ENCODE measurements at places on chromosomes 7 and 10.

GRCh38 chr10:127877116-127877515 lies 15.6 kb downstream of the CLRN3 start:
- DNase-seq: no peak

GRCh38 chr10:3238115-3238871 lies 65.7 kb upstream of the PITRM1 start:
- DNase-seq: no peak

GRCh38 chr7:1531263-1531978 lies 919 bp downstream of the MAFK start:
- DNase-seq: peak; percentile 73

DNA sequence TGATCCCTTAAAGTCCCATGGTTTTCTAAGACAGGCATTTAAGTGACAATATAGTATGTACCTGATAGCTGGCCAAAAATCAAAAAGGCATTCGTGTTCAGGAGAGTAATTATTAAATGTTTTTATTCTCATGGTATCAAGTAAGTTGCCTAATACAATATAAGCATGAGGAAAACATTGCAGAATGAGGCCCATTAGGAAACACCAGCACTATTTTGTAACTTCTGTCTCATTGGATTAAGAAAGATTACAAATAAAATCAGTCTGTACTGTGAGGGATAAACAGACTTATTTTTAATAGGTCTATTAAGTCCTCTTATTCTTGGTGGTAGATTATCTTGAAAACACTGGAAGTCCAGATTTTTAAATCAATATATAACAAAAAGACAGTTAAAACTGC lies 110.1 kb downstream of the SNX13 start:
- DNase-seq: no peak

- no peak for DNase-seq
Measured at GRCh38 chr7:155619634-155620271, 24.7 kb upstream of the RBM33 start.

DNA sequence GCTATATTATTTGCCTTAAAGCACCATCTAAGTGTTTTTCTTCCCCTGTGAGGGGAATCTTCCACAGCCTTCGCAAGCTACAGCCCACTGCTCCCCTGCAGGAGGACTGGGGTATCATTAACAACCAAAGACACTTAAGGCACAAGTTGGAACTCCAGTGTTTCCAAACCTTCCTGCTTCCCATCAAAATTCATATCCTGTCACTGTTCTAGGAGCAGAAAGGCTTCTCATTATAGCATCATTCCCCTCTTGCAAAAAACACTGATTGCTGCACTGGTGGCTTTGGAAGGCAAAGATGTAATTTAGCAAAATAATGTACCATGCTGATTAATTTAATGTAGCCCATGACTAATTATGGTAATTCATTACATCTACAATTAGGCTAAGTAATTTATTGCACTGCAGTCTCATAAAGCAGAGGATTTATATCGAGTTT lies 207.2 kb downstream of the SKAP2 start:
- DNase-seq: no peak

GRCh38 chr7:81062755-81063154 lies 143.9 kb upstream of the SEMA3C start:
- no peak for DNase-seq

- DNase-seq: no peak
Measured at GRCh38 chr10:11715815-11716494, 26.2 kb upstream of the ECHDC3 start.

DNA sequence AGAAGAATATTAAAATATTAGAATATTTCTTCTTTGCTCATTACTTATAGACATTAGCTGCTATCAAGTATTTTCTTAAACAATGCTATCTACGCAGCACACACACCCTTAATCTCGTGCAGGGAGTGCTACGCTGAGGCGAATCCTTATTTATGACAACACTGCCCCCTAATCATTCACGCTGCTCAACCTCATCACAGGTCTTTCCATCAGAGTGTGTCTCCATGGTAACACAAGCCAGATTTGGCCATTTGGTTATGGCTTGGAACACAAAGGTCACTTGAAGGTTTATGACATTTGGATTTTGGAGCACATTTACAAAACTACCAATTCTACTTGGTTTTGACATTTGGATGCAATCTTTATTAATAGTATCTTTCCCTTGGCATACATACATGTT lies 45.4 kb upstream of the MYO3A start:
- no peak for DNase-seq

GRCh38 chr10:73095481-73096021 lies 1.1 kb downstream of the P4HA1 start:
- DNase-seq: peak; percentile 61

GRCh38 chr7:4074994-4075393 lies 607.1 kb upstream of the FOXK1 start:
- DNase-seq: peak; percentile 9

- no peak for DNase-seq
Measured at GRCh38 chr10:61480208-61480607, 27.0 kb upstream of the TMEM26 start.

DNA sequence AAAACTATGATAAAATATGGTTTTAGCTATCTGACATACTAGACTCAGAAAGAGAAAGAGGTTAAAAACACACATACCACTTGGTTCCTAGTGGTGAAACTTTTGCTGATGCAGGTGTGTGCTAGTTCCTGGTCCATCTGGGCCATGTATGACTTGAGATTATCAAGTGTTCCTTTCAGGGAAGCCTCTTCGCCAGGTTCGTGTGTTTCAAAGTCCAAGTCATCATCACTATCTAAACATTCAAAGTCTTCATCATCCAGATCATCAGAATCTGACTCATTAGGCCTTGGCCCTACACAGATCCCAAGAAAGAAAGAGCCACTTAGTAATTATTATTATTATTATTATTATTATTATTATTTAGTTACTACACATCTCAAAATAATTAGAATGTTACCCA lies 26.4 kb downstream of the NUDT13 start:
- no peak for DNase-seq

DNA sequence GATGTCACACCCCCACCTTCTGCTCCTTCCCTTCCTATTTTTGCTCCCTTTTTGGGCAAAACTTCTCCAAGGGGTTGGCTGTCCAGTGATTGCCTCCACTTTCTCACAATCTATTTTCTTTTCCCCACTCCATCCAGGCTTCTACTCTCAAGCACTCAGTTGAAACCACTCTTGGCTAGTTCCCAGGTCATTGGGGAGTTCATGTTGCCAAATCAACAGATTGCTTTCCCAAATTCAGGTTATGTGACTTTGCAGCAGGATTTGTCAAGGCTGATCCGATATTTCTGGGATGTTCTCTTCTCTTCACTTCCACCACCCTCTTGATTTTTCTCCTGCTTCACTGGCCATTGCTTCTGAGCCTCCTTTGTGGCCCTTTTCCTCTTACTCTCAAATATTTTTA lies 258.7 kb upstream of the SLC26A5 start:
- no peak for DNase-seq

GRCh38 chr10:44293842-44294241 lies 91.1 kb downstream of the CXCL12 start:
- no peak for DNase-seq

GRCh38 chr10:28681291-28681763 lies 4.0 kb downstream of the BAMBI start:
- no peak for DNase-seq

GRCh38 chr10:125886914-125887512 lies 5.9 kb upstream of the DHX32 start:
- no peak for DNase-seq

GRCh38 chr10:76205361-76205760 lies 773.9 kb downstream of the LRMDA start:
- no peak for DNase-seq

DNA sequence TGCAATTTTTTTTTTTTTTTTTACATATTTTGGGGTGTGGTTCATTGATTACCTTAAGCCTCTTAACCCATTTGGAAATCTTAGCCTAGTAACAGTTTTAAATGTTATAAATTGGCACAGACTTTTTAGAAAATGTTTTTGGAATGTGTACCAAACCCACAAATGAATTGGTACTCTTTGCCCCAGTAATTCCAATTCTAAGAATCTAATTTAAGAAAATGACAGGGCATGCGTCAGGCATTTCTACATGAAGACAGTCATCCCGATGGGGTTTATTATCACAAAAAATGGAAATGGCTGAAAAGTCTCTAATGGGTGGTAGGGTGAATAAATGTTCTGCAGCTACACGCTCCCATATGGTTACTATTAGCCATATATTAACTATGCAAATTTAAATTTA lies 54.9 kb downstream of the ITIH5 start:
- DNase-seq: no peak

DNA sequence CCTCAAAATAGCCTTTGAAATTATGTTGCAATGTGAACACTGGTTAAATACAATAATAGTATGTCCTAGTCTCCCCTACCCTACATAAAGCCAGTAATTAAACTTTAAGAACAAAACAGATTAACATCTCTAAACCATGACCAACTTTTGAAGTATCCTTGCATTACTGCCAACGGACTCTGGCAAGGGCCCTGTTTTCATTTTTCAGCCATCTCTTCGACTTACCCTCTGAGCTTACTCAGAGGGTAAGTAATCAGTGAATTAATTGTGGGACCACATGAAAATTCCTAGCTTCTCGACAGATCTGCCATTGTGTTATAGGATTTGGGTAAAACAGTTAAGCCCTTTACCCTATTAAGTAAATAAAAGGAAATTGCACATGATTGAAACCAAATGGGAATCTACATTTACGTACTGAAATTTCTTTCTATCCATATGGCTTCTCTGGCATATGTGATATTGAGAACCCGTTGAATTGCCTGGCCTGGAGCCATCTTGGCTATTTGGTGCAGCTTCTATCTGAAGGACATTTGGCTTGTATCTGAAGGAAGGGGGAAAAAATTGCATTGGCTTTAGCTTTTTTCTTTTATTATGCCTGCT lies 39.6 kb downstream of the DYNC1I1 start:
- no peak for DNase-seq

GRCh38 chr10:70455213-70455630 lies 13.7 kb upstream of the NODAL start:
- no peak for DNase-seq

DNA sequence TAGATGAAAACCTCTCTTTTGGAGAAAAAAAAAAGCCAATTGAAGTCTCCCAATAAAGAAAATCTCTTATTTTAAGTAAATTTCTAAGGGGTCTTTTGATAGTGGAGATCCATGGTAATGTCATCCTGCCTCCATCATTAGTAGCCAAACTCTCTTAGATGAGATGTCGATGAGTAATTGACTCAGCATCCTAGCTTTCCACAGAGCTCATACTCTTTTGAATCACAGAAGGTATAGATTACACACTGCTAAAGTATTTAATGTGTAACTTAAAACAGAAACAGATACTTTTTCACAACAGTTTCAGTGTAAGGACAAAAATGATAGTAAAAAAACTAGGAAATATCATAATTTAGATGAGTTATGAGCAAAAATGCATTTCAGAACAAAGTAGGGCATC lies 19.4 kb downstream of the MAGI2 start:
- DNase-seq: no peak

DNA sequence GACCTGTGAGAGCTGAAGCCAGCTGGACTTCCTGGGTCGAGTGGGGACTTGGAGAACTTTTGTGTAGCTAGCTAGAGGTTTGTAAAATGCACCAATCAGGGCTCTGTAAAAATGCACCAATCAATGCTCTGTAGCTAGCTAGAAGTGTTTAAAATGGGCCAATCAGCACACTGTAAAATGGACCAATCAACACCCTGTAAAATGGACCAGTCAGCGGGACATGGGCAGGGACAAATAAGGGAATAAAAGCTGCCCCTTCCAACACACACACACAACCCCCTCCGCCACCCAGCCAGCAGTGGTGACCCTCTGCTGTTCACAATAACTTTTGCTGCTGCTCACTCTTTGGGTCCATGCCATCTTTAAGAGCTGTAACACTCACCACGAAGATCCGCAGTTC lies 7.1 kb downstream of the ZNF511 start:
- no peak for DNase-seq

- no peak for DNase-seq
Measured at GRCh38 chr7:35374858-35375257, 121.0 kb upstream of the TBX20 start.

GRCh38 chr7:109532262-109532992 lies 962.8 kb downstream of the DNAJB9 start:
- no peak for DNase-seq

DNA sequence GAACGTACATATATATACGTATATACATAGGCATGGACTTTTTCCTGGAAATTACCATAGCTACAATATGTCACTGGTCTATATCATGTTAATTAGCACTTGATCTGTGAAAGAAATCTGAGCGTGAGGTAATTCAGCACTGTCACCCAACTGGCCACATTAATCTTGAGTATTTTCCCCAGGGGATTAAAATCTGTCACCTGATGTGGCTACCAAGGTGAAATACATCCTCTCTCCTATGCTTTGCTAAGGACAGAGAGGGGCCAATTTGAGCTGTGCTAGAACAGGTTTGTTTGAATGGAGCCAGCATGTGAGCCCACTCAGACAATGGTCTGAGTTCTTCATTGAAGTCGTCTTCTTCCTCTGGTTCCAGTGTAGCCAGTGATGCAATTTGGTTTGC lies 33.3 kb downstream of the CYCS start:
- no peak for DNase-seq

DNA sequence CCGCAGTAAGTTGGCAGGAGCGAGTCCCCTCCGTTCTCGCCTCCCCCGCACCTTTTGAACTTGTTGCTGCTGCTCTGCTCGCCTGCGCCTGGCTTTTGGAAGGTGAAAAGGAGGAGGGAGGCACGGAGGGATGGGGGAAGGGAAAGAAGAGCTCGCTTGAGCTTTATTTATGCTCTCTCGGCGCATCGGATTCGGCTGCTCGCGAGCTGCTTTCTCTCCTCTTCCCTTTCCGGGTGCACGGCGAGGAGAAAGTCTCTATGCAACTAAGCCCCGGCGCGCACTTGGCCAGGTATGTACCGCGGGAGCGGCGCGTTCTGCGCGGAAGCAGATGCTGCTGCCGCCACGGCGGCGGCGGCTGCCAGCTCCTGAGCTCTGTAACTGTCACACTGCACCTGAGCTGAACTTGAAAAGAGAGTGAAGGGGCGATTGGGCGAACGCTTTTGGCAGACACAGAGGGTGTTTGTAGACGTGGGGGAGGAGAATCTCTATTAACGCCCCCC lies 551 bp downstream of the KCND2 start:
- DNase-seq: no peak

Data from activated CD8-positive, alpha-beta memory T cell treated with anti-CD3 and anti-CD28 coated beads for 24 hours (primary cell).